Amygdala (tissue), 56 donors: ENCODE measurements at places on chromosomes 1 and 21.

DNA sequence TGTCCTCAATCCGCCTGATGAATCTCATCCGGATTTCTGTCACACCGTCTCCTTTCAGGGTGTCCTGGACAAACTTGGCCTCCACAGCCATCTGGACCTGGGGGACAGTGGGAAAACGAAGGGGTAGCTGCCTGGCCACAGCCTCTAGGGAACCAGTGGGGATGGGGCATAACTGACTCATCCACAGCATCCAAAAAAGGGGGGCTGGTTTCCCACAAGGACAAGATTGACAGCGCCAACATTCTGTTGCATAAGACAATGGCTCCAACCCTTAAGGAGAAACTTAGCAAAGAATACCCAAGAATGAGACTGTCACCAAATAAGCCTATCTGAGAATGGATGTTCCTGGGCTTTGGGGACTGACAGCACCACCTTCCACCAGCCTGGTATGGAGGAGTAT, 12.1 kb downstream of the TRAPPC3 start:
- DNase-seq, result no peak

- DNase-seq, result no peak
Measured at GRCh38 chr1:26775666-26776065, 12.1 kb upstream of the PIGV start.

DNA sequence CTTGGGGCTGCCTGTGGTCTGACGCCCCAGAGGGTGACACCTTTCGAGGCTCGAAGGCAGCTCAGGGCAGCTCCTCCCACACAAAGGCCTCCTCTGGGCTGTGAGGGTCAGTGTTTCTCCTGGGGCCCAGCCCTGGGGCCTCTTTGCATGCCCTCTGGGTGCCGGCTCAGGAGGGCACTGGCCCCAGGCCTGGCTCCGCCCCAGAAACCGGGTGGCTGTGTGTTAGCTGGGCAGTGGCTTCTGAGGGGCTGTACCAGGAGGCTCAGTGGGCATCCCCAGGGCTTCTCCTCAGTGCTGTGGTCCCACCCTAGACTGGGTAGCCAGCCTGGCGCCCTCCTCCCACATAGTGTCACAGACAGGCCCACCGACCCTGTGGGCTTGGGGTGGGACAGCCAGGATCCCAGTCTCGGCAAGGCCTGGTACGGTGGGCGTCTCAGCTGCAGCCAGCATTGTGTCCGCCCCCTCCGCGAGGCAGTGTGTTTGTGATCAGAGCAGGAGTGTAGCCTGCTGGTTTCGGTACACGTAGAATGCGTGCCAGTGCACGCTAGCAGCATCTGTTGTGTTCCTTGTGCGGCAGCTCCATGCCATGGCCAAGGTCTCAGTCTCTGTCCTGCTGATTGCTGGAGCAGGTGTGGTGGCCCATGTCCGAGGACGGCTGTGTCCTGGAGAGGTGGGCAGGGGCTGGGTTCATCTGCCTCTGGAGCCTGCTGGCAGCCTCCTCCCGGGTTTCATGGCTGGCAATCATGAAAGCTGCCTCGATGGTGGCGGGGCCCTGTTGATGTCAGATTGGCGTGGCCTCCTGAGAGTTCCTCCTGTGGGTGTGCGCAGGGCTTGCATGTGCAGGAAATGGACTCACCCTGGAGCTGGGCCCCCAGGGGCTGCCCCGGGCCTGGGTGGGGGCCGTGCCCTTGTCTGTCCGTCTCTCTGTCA, 28.0 kb downstream of the RRP1 start:
- DNase-seq, result no peak

DNA sequence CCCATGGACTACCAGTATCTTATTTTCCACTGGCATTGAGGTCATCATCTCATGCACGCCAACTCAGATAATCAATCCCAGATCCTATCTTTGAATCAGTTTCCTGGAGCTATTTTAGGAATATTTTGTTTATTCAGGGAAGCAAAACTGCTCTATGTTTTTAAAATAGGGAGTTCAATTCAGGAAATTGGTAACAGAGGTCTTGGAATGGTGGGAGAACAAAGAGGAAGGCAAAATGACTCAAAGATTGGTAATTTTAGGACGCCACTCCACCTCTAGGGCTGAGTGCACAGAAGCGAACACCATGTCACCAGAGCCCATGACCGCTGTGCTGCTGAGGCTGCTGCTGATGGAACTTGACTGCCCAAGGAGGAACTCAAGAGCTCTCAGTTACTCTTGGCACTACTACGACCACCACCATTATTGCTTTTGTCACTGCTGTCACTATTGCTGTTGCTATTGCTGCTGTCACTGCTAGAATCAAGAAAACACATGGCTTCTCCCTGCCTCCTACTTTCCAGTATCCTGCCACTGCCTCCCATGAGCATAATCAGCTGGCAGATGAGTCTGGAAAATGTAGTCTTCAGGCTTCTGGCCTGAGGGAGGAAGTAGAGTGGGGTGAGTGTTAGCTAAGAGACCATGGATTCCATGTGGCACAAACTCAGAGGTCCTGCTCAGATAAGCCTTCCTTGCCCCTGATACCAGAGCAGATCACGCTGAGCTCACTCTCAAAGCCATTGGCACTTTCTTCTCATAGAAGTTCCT, 71.6 kb upstream of the CNIH3 start:
- DNase-seq, result no peak

- no peak for DNase-seq
Measured at GRCh38 chr1:100423832-100424337, 71.6 kb downstream of the CDC14A start.
